Fibroblast of skin of back (primary cell): ENCODE measurements at places on chromosomes 1 and 21.

GRCh38 chr1:203272633-203273205 lies 32.6 kb upstream of the BTG2 start:
- DNase-seq: no peak

DNA sequence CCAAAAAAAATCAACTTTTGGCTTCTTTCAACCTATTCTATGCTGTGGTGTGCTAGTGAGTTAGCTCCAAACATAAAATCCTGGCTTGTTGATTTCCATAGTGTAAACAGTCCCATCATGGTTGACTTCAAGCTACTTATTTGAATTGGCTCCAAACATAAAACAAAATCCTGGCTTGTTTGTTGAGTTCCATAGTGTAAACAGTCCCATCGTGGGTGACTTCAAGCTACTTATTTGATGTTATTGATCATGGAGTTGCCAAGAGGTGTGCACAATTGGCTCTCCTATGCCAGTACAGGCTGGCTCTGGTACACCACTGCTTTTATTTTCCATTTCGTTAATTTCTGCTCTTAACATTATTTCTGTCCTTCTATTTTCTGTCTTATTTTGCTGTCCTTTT lies 1.8 kb upstream of the COA6 start:
- DNase-seq: no peak

DNA sequence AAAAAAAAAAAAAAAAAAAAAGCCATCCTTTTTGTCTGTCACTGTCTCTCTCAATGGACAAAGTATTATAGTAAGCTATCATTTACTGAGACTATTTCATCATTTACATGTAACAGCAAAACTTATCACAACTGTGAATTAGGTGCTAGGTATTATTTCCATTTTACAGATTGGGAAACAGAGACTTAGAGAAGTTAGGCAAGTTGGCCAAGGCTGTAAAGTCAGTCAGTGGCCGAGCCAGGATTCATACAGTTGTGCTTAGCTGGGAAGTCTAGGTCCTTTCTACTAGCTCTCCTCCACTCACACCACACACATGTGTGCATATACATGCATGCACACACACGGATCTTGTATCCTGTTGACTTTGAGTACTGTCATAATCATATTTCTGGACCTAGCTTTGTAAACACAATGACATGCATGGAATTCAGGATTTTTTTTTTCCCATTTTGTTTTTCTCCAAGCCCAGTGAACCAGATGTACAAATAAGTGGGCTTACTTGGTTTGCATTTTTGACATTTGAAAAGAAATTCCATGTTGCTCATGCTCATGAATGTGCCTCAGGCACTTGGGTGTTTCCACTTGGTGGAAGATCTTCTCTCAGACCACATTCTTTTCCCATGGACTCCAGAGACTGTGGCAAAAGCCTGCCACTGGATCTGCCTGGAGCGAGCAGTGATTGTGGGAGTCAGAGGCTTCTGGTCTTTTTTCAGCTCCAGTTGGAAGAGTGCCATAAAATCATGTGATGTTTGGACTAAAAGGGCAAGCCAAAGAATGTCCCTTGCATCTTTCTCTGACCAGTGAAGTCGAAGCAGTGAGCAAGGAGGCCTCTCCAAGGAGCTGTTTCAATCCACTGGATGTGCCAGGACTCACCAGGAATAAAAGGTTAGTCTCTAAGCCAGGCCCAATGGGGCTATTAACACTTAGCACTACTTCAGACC lies 61.7 kb upstream of the DNAJC6 start:
- peak; percentile 99 for DNase-seq

DNA sequence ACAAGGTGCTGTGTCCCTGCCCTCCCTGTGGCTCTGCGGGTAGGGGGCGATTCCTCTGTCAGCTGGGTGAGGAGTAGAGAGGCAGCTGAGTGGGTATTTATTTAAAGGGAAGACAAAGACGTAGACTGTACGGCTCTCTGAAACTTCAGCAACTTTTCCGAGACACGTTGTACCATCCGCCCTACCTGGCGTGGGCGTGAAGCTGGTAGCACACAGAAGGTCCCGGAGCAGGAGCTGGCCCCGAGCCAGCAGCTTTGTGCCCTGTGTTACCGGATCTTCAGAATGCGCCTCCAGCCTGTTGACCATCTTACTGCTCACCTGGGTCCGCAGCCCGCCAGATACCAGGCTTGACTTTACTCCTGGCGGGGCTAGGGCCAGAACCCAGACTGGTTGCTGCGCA lies 34.9 kb downstream of the PRKCZ start:
- DNase-seq: no peak

DNA sequence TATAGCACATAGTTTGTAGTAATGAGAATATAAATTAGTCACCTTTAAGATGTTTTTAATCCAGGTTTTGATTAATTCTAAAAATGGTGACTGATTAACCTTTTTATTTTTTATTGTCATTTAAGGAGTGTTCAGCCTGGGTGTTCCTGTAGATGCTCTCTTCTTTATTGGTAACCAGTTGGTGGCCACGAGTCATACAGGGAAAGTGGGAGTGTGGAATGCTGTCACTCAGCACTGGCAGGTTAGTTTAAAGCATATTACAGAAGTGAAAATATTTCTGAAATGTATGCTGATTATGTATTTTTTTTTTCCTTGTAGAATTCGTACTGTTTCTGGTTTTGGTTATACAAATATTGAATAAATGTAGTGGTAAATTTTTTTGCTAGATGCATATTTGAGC lies 28.1 kb downstream of the KCTD3 start:
- DNase-seq: peak; percentile 45

DNA sequence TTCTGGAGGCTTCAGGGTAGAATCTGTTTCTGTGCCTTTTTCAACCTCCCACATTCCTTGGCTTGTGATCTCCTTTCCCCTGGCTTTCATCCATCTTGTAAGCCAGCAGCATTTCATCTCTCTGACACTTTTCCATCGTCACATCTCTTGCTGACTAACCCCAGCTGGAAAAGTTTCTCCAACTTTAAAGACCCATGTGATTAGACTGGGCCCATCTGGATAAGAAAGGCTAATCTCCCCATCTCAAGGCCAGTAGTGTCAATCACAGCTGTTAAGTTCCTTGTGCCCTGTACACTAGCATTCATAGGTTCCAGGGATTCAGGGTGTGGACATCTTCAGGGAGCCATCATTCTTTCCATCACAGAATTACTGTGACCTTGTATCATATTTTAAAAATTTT lies 452.1 kb downstream of the TTLL7 start:
- no peak for DNase-seq

DNA sequence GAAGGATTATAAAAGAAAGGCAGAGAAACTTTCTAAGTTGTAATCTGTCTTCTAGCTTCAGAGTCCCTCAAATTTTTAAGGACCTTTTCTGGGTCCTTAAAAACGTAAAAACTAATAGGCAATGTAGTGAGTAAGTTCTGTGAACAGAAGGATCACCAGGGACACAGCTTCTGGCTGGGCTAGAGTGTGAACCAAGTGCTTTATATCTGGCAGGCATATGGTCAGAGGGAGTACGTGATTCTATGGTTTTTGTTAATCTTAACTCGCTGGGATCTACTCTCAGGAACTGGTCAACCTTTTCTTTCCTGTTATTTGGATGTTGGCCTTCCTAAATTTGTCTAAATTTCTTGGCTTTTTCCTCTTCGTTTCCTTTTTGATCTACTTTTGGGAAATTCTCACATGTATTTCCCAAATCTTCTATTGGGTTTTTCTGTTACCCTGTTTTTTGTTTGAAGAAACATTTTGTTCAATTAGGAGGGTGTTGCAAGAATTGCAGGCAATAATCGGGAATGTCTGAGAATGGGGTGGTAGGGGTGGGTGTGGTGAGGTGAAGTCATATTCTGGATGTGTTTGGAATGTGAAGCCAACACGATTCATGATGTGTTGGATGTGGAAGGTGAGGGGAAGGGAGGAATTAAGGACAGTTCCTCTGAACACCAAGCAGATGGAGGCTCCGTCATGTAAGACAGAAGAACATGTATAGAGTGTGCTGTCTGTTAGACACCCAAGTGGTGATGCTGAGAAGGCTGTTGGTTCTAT lies 193.2 kb downstream of the FMN2 start:
- DNase-seq: peak; percentile 36

DNA sequence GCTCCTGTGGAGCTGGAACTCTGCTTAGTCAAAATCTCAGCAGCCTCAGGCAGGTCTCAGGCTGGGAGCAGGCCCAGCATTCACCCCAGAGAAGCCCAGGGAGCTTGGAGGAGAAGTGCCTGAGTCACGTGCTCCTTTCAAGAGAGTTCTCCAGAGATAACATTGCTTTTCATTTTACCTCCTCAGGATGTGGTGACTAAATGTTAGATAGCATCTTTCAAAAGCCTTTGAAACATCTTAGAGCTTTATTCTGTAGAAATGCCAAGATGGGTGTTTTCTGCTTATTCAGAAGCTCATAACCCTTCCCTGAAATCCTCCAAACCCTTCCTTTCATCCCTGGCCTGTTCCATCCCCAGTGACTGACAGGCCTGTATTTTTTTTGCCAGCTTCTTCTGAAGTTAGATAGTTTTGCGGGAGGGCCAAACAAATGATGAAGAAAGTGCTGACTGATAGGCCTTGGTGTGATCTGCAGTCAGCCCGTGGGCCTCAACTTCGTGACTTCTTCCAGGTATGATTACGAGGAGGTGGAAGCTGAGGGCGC lies 58.0 kb downstream of the PGM1 start:
- peak; percentile 13 for DNase-seq

DNA sequence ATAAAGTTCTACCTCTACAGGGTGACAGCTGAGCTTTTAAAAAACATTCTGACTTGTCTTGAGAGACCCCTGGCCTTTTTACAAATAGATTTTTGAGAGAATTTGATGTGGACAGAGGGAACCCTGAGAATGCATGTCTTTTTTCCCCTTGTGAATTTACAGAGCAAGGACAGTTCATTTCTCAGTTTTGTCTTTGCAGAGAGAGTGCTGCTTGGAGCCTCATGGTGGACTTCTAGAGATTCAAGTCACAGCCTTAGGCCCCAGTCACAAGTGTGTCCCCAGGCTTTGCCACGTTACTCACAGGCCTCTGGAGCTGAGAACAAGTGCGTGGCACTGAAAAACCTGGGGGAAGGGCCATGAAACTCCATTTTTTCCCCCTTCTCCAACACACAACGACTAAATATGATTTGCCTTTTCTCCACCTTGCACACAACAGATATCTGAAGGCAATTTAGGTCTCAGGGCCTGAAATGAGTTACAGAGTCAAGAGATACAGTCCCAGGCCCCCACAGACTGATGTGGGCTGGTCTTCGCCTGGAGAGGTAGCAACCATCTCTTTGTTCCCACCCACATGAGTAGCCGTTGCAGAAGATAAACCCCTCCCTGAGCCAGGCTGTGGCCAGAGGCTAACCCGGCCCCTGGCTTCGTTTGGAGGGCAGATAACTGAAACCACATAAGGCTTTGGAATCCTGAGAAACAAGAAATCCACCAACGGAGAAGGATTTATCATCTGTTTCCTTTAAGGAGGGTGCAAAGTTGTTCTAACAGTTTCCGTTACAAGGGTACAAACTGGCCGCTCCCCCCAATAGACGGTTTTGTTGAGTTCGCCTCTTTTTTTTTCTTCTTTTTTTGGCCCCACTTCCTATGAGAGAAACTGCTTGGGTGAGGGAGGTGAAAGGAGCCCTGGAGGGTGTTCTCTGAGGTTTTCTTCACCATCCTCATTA lies 1.0 kb upstream of the PIGV start:
- peak; percentile 92 for DNase-seq

DNA sequence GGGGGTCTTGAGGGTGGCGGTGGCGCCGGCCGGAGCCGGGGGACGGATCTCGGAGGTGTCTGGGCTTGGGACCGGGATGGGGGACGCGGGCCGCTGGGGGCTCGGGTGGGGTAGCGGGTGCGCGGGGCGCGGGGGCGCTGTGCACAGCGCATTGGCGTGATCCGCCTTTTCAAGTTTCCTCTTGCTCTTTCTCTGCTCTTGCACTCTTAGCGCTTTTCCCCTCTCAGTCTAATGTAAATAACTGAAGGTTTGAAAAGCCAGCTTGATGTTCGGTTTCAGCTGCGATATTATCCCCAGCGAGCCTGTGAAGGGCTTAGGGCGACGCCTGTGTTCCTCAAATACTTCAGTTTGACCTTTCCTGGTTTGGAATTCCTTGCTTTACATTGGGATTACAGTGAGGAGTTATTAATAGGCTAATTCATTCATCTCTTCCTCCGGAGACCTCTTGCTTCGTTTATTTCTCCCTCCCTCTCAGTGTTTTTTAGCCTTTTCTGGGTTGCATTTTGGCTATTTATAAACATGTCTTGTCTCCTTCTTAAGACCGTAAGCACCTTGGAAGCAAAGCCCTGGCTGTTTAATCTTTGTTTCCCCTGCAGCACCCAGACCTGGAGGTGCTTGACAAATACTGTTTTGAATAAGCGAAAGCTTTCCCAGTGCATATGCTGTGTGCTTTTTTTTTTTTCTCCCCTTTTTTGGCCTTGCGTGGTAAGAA lies 693 bp downstream of the RAB4A start:
- peak; percentile 33 for DNase-seq

- no peak for DNase-seq
These were observed 19.5 kb downstream of the RRP1 start for GRCh38 chr21:43808832-43809251.

DNA sequence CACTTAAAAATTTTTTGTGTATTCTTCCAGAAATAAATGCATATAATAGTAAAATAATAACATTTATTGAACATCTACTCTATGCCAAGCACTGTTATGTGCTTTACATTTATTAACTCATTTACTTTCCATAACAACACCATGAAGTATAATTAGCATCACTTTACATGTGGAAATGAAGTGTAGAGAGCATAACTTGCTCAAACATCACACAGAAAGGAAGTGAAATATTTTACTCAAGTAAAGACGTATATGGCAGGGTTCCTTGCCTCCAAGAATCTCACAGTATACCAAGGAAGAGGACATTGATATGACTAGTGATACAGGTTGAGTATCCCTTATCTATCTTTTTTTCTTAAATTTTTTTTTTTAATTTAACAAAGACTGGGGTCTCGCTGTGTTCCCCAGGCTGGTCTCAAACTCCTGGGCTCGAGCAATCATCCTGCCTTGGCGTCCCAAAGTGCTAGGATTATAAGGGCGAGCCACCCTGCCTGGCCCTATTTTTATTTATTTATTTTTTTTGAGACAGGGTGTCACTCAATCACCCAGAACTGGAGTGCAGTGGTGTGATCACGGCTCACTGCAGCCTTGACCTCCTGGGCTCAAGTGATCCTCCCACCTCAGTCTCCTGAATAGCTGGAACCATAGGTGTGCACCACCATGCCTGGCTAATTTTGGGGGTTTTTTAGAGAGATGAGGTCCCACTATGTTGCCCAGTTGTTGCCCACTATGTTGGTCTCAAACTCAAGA lies 7.7 kb upstream of the CLIC4 start:
- DNase-seq: no peak

- no peak for DNase-seq
These were observed 81.3 kb downstream of the NEK7 start for GRCh38 chr1:198238121-198238520.

- DNase-seq: no peak
These were observed 164.5 kb upstream of the UBE2U start for GRCh38 chr1:64038965-64039364.

DNA sequence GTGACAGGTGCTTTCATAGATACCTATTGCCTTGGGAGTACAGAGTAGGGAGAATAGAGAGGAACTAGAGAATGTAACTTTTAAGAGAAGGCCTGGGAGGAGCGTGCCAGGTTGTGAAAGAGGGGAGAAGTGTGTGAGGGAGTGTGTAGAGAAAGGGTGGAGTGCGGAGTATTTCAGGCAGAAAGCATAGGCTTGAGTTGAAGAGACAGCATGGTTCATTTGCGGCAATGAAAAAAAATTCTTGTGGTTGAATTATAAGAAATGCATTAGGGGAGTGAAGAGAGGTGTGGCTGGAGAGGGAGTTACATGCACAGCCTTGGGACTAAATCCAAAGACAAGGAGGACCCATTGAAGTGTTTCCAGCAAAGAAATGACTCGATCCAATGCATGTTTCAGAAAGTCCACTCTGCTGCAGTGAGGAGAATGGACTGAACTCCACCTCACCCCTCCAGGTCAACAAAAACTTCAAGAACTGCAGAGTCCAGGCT lies 81.7 kb upstream of the ADAM30 start:
- DNase-seq: no peak

GRCh38 chr21:33546086-33546485 lies 3.2 kb downstream of the SON start:
- no peak for DNase-seq
